Naive thymus-derived CD4-positive, alpha-beta T cell (primary cell): ENCODE measurements at places on chromosomes 6 and 20. TPM values are rescaled to one million over a fixed set of nuclear protein-coding genes. Genes with fewer than 3 reads are reported as not detected.
A peak's percentile ranks its signal among the peaks of the same experiment; 100 is the strongest.

- no peak for DNase-seq
These were observed 23.0 kb downstream of the CEP57L1 start for GRCh38 chr6:109118337-109118736.

- DNase-seq, result no peak
These were observed 185.4 kb downstream of the TRIM27 start for GRCh38 chr6:28738396-28738765.

Gene PROKR2
- total RNA-seq, result not detected

DNA sequence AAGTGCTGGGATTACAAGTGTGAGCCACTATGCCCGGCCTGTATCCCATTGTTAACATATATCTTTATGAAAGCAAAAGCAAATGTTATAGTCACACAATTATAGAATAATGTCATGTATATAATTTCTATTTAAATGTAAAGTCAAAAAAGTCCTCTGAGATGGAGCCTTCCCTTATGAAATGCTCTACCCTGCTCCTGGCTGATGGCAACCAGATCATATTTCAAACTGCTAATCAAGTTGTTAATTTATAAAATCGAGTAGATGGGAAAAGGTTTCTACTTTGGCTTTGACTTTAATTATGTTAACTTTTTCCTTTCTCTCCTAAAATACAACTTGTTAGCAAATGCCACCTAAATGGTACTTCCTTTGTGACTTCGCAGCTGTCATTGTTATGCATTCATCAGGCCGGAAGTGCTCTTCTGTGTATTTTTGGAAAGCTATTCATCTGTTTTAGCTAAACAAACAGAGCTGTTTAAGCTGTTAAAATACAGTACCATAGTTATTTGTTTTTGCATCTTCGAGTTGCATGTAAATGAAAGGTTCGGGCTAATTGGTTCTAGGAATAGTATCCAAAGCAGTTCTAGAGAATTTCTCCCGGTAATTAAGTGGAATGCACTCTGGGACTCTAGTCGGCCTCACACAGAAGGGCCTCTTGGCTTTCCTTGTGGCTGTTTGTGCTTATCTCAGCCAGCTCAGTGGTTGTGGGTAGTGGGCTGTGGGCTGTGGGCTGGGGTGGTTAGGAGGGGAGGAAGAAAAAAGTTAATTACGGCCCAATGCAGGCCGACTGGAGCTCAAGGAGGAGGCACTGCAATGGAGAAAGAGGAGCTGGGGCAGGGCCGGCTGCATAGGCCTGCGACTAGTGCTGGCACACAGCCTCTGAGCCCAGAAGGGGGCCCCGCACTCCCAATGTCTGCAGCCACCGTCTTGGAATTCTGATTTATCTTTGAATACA is 34.8 kb downstream of the SLC35D3 start:
- DNase-seq, result no peak

Gene AVP
- not detected in 2 replicates for total RNA-seq

Gene BAG2
- total RNA-seq, result 7.7 and 8.1 TPM in 2 replicates

GRCh38 chr20:38418509-38419204 is 16.5 kb downstream of the SNHG17 start:
- DNase-seq, result no peak

GRCh38 chr6:56297022-56297989 is 49.9 kb upstream of the COL21A1 start:
- DNase-seq, result no peak

Gene CLPSL2
- total RNA-seq, result not detected

GRCh38 chr6:156689656-156690055 is 87.5 kb upstream of the ARID1B start:
- no peak for DNase-seq

DNA sequence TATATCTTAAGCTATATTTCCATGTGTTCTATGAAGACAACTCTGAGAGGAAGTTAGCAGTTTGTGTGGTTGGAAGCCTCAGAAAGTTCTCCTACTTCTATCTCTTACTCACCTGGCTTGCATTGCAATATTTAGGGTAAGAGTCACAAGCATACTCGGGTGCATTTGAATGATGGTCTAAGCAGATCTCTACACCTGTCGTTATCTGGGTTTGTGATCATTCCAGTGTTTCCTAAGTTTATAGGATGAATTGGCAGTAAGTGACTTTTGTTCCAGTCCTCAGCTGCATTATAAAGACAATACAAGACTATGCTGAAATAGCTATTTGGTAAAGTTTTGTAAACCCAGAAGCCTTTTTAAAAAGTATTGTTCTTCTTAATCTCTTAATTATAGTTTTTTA is 36.9 kb downstream of the CBFA2T2 start:
- DNase-seq, result no peak

GRCh38 chr6:72271531-72271930 is 350.3 kb upstream of the KCNQ5 start:
- no peak for DNase-seq

DNA sequence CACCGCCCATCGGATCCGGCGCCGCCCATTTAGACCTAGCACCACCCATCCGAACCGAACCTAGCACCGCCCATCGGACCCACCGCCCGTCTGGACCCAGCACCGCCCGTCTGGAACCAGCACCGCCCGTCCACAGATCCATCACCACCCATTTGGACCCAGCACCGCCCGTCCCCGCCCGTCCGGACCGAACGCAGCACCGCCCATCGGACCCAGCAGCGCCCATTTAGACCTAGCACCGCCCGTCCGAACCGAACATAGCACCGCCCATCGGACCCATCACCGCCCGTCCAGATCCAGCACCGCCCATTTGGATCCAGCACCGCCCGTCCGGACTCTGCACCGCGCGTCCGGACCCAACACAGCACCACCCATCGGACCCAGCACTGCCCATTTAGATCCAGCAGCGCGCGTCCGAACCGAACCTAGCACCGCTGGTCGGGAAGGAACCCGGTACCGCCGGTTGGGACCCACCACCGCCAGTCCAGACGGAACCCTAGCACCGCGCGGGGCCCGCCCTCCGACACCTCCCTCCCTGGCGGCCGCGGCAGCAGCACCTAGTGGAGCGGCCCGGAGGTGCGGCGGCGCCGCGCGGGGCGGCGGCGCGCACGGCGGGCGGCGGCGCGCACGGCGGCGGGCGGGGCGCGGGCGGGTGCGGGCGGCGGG is 348 bp upstream of the AFDN start:
- peak; percentile 58 for DNase-seq

Gene PNPLA1
- not detected for total RNA-seq

- no peak for DNase-seq
These were observed 618 bp downstream of the RTN4IP1 start for GRCh38 chr6:106628658-106629102.

DNA sequence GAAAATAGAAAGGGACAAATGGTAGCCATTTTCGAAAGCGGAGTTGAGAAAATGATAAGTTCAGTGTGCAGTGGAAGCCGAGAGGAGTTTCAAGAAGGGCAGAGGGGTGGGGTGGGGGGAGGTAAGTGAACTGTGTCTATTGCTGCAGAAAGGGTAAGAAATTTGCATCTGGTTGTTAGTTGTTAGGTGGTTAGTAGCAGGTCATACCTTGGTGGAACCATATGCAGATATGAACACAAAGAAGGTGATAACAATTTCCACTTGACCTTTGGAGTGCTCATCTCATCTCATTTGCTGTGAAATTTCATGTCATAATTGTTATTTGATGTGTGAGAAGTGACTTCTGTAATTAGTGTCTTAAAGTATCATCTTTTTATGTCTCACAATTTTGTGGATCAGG is 288.2 kb downstream of the QKI start:
- DNase-seq, result no peak

DNA sequence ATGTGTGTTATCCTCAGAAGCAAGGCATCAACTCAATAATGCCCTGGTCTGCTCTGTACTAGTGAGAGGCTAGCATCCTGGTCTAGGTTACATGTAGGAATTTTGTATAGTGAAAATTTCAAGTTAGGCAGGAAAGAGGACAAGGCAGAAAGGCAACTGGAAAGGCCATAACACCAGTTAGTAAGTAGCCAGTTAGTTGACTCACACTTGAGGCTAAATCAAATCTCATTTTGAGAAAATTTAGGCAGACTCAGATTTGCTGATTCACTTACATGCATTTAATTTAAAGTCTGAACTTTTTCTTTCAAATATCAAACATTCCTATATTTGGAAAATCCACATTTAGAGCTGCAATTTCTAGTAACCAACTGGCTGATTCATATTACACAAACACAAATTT is 184.5 kb upstream of the TCF21 start:
- DNase-seq, result no peak

DNA sequence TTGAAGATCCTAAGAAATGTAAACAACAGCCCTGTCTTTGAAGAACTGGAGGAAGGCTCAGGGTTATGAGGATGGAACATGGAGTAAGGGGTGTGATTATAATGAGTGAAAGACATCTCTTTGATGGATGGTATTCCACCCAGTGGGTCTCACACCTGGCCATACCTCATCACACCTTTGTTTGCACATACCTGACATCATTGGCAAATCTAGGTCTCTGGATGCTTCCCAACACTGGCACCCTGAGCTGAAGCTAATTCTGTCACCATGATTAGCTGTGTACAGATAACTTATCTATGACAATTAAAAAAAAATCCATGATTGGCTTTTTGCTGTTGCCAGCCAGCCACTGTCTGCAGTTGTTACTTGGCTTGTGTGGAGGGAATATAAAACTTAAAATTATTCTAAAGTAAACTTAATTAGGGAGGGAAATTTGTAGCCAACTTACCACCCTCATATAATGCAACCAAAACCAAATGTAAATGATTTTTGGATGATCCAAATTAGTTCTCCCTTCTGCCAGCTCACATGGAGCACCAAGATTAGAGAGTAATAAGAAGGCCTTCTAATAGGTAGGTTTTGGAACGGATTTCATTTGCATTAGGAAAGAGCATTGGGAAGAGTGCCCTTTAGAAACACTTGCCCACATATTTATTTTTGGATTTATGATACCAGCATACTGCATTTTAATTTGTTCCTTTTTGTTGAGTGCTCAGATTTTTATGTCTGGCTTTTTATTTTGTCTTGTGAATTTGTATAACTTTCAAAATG is 249.5 kb downstream of the SOX4 start:
- DNase-seq, result no peak

DNA sequence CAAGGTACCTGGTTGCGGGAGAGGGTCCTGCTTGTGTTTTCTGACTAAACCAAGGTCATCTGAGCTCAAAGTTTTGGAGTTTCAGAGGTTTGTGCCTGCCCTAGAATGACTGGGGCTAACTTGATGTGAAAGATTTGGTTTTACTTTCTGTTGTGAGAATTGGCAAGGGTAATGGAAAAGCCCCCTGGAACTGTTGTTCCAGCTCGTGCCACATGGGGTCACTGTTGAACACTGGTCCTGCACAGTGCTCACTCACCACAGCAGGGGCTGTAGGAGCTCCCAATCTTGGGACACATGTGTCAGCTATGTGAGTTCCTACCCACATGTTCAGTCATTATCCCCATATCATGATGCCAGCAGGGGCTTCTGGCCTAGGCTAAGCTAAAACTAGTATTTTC is 6.5 kb downstream of the TGM6 start:
- no peak for DNase-seq

GRCh38 chr6:3072798-3073197 is 4.5 kb downstream of the RIPK1 start:
- no peak for DNase-seq

GRCh38 chr20:35226884-35227681 is 593 bp downstream of the MMP24 start:
- DNase-seq, result peak; percentile 31

Gene SPTLC3
- total RNA-seq, result 2.4 TPM

DNA sequence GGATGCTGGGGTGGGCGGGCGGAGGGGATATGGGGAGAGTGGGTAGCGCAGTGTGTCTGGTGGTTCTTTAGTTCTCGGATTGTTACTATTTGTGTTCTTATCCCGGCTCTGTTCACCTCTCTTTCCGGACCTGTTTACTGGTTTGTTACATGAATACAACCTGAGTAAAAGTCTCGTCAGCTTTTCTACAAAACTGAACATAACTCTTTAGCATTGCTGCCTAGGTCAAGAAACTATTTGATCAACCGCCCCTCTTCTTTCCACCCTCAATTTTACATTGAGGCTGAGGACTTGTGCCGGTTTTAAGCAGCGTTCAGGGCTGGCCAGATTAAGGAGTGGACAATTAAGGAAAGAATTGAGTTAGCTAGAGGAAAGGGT is 625 bp downstream of the ABT1 start:
- no peak for DNase-seq

Gene PKHD1
- not detected in 2 replicates for total RNA-seq

Gene DSP
- not detected for total RNA-seq

Gene PRPH2
- total RNA-seq, result not detected
